Stimulated activated CD8-positive, alpha-beta memory T cell treated with anti-CD3 and anti-CD28 coated beads, Interleukin-2, amount 100 ng/mL, for 48 hours (primary cell): ENCODE measurements at places on chromosomes 5 and 9.

DNA sequence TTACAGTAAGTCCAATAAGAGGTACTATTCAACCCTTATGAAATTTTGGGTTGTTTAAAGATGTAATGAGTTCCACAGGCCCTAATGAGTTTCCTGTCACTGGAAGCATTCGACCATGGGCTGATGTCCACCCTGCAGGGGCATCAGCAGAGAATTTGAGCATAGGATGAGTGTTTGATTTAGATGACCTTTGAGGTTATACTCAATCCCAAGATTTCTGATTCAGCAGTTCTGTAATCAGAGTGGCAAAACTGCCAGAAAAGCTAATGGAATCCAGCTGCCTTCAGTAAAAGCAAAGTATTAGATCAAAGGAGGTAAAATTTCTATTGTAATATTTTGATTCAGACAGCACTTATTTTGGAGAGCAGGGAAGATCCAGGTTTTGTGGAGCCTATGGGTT lies 68.3 kb downstream of the COX7C start:
- DNase-seq: no peak

- peak; percentile 38 for DNase-seq
Measured at GRCh38 chr9:111937781-111938426, 41.3 kb downstream of the UGCG start.

GRCh38 chr5:65185468-65185867 lies 296.3 kb downstream of the ADAMTS6 start:
- DNase-seq: no peak

GRCh38 chr9:18568973-18569372 lies 95.0 kb downstream of the ADAMTSL1 start:
- no peak for DNase-seq

DNA sequence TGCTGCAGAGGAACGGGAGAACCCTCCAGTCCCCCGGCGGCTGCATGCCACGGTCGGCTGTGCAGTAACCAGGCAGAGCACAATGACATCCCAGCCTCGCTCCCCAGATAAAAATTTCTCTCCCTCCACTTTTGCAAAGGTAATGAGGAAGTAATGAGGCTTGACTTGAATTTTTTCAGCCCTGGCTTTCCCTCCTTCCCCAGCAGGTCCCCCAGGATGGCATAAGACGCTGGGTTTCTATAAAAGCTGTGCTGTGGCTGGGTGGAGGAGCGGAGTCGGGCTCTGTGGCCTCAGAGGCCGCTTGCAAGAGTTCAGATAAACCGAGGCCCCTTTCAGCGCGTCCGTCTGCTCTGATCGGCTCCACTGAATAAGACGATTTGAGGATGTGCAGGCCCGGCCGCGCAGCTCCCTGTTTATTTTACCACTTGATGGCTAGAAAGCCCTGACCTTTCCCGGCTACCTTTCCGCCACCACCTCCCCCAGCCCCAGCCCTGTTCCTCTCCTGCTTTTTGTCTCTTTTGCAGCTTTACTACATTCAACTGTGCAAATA lies 351.9 kb upstream of the IRX2 start:
- DNase-seq: no peak

DNA sequence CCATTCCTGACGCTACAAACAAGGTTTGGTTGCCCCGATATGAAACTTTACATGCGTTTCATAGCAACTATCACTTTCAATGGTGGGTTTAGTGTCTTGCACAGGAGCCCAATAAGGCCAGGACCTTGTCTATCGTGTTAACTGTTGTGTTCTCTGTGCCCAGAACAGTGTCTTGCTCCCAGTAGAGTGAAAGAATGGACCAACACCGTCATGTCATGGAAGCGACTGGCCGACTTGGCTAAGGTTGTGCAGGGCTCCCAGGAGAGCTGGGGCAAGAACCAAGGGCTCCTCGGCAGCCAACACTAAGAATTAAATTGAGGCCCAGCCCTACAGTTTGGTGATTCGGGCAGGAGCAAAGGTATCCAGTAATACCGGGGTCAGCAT lies 498 bp upstream of the ARHGEF37 start:
- no peak for DNase-seq

DNA sequence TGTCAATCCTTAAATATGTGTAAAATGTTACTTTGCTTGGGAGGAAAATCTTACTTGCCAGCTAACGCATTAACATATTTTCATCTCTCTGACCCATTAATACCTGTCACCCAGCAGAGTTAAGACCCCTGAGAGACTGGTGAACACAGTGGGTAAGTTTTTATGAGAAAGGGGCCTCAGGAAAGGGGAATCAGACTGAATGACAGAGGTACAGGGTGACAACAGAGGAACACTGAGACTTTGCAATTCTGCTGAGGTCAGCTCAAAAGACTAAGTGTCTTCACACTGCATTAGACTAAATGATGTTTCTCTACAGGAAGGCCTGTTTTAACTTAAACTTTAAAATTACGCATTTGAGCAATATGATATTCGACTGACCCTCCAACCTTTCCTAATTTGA lies 223.8 kb downstream of the EFNA5 start:
- DNase-seq: no peak

DNA sequence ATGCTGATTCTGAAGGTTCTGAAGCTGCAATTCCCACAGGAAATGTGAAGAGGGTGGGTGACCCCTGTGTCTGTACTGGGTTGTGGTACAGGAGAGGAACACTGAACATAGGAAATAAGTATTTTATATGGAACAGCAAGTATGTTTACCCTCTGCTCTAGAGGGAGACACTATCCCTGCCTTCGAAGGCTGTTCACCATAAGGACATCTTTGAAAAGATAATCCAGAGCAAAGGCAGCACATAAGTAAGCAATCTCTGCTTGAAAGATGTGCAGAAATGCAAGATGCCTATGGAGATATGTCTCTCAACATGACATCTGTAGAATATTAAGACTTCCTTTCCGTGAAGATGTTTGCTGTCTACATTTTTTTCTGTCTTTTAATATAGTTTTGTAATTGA lies 184.4 kb upstream of the EFNA5 start:
- no peak for DNase-seq

- DNase-seq: no peak
Measured at GRCh38 chr9:89342213-89342612, 23.9 kb downstream of the SECISBP2 start.

- no peak for DNase-seq
Measured at GRCh38 chr5:616484-617039, 4.4 kb downstream of the CEP72 start.

GRCh38 chr5:132437604-132438266 lies 52.8 kb downstream of the IRF1 start:
- DNase-seq: peak; percentile 45

DNA sequence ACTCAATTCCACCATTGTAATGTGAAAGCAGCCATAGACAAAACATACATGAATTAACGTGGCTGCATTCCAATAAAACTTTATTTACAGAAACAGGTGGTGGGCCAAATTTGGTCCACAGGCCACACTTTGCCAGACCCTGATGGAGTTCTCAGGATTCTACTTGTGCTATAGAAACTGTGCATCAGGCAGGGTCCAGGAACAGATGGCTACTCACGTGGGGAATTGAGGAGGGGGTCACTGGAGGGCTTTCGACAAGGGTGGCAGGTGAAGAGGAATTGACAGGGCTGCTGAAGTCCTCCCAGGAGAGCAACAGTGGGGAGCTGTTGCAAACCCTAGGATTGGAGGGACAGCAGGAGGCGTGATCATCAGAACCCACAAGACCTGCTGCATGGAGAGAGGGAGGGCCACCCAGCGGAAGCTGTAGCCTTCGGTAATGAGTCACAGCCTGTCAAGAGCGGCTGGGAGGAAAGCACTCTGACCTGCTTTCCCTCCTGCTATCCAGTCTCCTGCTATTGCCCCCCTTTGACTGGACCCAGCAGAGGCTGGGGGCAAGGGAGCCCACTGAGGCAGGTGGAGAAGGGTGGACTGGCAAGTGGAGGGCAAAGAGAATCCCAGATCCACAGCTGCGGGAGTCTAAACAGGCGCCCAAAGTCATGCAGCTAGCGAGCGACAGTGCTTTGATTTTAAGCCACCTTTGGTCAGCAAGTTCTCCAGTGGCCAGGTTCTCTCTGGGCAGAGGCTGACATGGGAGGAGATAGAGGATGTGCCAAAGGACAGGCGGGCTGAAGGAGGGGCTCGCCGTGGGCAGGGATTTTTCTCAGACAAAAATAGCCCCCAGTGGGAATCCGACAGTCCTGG lies 138.3 kb upstream of the SMIM23 start:
- no peak for DNase-seq

- no peak for DNase-seq
Measured at GRCh38 chr5:135272311-135272805, 126.7 kb downstream of the MACROH2A1 start.

- DNase-seq: no peak
Measured at GRCh38 chr5:119878712-119879111, 249.4 kb downstream of the FAM170A start.

DNA sequence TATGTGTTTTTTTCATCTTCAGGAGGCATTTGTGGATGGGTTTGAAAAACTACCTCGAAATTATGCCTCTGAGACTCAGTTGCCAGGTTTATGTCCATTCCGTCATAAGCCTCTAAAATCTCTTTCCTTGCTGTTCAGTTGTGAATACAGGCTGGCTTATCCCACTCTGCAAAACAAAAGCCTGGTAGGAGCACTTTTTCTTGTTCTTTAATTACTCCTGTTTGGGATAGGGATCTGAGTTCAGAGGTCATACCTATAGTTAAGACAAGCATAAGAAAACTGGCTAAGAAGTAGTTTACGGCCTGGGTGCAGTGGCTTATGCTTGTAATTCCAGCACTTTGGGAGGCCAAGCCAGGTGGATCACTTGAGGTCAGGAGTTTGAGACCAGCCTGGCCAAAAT lies 24.4 kb downstream of the ZNF131 start:
- no peak for DNase-seq

DNA sequence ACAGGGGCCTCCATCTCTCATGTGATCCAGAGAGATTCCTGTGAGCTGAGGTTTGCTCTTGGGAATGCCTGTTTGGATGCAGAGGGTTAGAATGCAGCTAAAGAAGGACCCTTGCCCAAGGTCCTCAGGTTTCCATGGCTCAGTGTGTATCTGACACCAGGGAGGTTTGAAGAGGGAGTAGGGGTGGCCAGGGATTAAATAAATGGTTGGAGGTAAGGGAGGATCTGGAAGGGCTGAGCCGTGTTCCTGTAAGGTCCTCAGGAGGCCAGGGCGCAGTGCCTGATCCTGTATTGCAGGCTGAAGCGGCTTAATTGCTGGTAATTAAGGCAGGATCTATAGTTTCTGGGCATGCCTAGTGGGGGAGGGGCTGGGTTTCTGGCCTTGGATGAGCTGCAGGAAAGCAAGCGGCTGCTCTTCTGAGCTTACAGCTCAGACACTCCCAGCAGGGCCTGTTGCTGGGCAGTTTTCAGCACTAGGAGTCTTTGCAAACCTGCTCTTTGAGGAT lies 41.5 kb upstream of the MAP1B start:
- no peak for DNase-seq

GRCh38 chr5:115565233-115565632 lies 20.7 kb upstream of the FEM1C start:
- DNase-seq: no peak

GRCh38 chr9:75658301-75658905 lies 232.1 kb upstream of the PCSK5 start:
- DNase-seq: no peak

DNA sequence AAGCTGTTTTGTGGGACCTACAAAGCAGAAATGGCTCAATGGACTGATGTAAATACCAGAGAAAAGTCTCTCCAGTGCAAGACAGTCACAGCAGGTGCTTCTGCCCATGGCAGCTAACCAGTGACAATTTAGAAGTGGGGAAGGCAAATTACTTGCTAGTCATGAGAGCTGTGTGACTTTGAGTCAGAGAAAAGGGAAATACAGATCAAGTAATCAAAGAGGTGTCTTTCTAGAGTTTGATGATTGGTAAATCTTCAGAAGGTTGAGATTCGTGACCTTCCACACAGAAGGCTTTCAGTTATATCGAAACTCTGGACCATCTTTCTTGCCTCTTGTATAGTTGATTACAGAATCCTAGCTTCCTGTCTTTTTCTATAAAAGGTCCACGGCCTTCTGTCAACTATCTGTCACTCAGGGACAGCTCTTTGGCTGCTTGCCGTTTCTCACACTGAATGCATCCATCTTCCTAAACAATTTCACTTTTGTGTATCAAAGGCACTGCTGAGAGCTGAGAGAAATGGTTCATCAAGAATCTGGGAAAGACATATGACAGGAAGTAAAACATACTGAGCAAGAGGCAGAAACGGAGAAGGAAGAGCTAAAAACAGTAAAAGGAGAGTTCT lies 993.9 kb upstream of the ACO1 start:
- DNase-seq: no peak

DNA sequence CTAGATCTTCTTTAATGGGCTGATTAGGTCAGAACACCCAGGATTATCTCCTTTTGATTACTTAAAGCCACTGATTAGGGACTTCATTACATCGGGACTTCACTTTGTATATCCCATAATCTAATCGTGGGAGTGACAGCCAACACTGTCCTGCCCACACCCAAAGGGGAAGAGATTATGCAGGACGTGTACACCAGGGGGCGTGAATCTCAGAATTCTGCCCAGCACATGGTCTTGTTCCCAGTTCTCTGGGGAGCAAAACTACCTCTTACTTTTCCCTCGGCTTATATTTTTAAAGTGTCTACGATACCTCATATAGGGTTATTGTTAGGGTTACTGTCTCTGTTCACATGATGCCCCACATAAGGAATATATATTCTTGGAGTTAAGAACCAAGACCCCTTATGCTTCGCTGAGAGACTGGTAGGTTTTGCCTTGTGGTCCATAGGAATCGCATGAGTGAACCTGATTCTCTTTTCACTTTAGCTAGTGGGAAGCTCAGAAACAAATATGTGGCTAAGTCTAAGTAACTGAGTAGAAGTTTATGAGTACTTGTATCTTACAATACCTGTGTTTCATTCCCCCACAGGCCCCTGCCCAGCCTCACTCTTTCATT lies 192.7 kb downstream of the GNA14 start:
- no peak for DNase-seq

DNA sequence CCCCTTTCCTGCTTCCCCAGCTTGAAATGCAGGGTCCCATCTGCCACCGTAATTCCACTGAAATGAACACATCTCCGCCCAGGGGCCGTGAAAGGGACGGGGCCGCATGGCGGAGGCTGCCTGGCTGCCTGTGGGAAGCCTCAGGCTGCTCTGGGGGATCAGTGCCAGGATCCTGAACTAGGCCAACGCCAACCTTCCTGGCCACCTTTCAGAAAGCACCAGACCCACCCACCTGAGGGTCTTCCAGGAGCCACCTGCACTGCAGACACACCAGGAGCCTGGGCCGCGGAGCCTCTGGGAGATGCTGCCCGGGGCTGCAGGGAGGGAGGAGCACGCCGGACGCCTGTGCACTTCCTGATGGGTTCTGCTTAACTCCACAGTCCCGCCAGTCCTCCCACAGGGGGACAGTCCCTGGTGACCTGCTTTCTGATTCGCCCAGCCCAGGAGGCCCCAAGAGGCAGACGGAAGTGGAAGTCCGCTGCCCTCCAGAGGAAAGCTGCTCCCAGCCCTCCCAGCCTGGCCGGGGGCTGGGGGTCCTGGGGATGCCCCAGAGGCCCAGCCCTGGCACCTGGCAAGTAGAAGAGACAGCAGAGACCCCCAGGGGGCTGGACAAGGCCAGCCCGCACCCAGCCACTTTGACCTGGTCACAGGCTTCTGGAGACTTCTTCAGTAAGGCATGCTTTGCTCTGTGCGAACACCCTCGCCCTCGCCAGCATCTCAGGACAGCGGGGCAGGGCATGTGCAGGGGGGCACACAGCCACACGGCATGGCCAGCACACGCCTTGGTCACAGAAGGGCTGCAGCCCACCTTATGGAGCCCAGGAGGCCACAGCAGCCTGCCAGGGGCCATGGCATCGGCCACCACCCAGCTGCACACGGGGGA lies at the start of gene CARD9:
Gene CARD9, minus strand, starts transcription at position 370 of the 883 bp plus-strand sequence. CDS start 1,591 bp downstream, outside the sequence.
- no peak for DNase-seq

- DNase-seq: no peak
Measured at GRCh38 chr5:178068293-178068692, 45.0 kb upstream of the N4BP3 start.

GRCh38 chr9:125890826-125891225 lies 143.7 kb downstream of the PBX3 start:
- DNase-seq: no peak
